Activated naive CD8-positive, alpha-beta T cell treated with anti-CD3 and anti-CD28 coated beads, Interleukin-2, amount 50 U/mL, for 16 hours (primary cell): ENCODE measurements at places on chromosomes 13 and 19.

DNA sequence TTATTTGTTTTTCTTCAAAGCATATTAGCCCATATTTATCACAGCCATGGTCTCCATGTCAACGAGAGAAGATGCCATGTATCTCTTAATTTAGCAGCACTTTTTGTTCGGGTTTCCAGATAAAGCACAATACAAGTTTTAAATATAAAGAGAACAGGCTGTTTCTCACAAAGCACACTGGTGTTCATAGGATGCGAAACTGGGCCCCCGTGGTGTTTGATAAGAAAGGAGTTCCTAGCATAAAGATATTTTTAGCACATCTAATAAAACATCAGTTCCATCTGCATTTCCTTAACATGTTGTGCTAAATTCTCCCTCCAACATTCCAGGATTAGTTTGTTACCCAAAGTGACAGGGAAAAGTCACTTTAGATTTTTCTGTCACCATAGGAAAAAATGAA, 72.4 kb upstream of the EDNRB start:
- DNase-seq: no peak

GRCh38 chr13:74067818-74068217, 66.4 kb downstream of the KLF12 start:
- DNase-seq: no peak

DNA sequence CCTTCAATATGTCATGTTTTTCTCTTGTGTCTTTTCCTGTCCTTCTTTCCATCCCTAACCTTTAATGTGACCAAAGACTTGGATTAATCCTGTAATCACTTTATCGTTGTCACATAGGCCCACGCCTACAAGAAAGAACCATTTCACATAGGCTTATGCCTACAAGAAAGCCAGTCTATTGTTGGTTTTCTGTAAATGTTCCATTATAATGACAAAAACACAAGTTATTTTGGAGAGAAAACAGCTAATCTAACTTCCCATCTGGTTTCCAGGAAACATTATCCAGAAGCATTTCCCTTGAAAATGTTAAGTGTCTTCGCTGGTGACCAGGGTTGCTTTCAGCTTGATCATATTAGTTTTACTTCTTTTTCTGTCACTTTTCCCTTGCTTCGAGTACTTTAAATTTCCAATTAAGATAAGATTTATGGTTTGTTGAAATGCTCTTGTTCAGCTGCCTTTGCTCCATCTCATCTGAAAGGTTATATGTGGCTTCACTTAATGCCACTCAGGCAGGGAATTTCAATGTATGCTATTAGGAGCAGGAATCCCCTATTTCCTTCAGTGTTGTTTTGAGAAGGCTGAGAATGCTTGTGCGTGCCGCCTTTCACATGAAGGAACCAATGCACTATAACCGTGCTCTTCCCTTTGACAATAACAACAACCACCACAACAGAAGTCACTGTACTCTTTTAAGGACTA, 708.2 kb downstream of the EFNB2 start:
- no peak for DNase-seq

DNA sequence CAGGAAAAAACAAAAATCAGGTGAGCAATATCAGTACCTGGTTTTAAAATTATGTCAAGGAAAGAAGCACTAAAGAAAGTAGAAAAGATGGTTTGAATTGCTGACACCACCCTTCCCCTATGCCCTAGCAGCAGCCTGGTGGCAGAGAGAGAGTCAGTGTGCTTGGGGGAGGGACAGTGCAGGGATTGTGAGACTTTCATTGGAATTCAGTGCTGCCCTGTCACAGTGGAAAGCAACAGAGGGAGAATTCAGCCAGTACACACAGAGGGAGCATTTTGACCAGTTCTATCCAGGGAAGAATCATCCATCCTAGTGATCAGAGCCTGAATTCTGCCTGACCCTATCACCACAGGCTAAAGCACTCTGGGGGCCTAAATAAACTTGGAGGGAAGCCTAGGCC, 222.4 kb upstream of the PCDH17 start:
- DNase-seq: no peak

GRCh38 chr19:2283835-2284507, 2.0 kb upstream of the PEAK3 start:
- no peak for DNase-seq

GRCh38 chr19:32317086-32317485, 28.3 kb upstream of the ZNF507 start:
- DNase-seq: no peak

DNA sequence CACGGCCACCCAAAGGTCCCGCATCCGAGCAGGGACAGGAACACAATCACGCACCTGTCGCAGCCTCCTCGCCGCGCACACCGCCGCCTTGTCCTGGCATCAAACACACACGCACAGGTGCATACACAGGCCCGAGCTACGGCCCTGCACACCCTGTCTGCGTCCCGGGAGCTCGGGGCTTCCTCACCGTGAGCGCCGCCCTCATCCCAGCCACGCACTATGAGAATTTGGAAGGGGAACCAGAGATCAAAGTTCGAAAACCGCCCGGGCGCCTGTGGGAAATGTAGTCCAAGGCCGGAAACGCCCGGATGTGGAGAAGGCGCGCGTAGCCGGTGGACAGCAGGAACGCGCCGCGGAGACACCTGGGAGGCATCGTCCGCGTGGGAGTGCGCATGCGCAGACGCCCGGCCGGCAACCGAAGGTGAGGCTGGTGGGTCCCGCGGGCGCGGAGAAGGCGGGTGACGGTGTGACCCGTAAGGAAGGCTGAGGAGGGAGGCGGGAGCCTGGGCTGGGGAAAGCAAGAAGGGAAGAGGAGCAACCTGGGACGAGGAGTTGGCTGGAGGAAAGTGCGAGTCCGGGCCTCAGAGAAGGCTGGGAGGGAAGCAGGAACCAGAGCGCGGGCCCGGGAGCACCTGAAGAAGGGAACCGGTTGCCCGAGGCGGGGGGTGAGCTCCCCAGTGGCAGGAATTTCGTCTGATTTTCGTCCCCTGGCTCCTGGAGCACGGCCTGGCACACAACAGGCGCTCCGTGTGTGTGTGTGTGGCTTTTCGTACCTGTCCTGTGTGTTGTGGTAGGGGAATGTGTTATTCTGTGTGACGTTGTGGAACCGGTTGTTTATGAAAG, at the start of gene ZNF567:
ZNF567 (plus strand) TSS at position 399 of the 843 bp plus-strand sequence. CDS start 7,256 bp downstream, outside the sequence.
- peak; percentile 97 for DNase-seq

- DNase-seq: no peak
These were observed 139.9 kb upstream of the PCDH9 start for GRCh38 chr13:67369895-67370660.

DNA sequence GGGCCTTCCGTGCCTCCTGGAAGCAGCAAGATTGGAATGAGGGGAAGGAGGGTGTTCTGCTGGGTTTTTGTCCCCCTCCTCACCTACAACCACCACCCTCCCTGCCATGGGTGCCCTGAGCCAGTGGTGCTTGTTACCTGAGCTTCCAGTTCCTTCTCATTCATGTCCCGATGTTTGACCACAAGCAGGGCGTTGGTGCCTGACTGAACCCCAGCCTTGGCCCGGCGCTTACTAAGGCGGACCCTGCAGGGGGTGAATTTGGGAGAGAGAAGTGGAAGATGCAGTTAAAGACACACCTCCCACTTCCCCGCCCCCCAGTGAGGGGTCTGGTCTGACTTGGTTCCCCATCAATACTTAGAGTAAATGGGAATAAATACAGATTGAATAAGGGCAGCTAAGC, 4.3 kb downstream of the PAF1 start:
- no peak for DNase-seq

- DNase-seq: no peak
These were observed 1516.2 kb upstream of the PCDH20 start for GRCh38 chr13:62931853-62932252.

GRCh38 chr19:13226983-13227382, 76.8 kb downstream of the IER2 start:
- DNase-seq: no peak

GRCh38 chr13:113495494-113496210, 5.1 kb upstream of the DCUN1D2 start:
- no peak for DNase-seq

DNA sequence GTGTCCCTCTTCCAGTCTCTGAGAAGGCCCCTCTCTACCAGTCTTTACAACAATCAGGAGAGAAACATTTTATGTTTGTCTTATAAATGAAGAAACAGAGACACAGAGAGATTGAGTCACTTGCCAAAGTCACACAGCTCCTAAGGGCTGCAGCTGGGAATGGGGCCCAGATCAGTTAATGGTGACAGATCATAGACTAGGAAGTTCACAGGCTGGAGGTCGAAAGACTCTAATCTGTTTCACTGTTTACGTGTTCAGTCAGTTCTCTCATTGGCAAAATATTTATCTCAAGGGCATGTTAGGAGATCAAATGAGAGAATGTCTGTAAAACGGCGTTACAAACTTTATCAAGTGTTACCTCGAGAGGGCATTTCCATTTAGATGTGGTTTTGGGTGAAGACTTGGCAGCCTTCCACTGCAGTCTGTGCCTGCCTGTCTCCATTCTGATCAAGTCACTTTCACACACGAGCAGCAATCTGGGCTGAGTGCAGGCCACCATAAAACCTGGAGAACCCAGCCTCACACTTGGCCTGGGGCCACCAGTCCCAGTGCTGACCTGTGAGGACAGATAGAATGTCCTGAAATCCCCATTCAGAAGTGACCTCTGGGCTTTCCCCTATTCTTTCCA, 65.1 kb downstream of the SIAH3 start:
- no peak for DNase-seq

DNA sequence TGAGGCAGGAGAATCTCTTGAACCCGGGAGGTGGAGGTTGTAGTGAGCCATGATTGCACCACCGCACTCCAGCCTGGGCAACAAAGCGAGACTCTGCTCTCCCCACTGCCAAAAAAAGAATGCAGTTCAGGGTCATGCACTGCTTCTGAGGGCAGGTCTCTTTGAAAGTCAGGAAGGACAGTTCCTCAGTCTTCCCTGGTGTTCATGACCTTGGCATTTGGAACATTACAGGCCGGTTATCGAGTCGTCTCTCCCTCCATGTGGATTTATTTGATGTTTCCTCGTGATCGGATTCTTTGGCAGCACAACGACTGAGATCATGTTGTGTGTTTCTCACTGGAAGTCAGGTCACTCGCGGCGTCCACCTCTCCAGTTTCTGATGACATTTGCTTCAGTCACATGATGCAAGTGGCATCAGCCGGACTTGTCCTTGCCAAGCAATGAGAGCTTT, 17.2 kb downstream of the FGF21 start:
- no peak for DNase-seq

DNA sequence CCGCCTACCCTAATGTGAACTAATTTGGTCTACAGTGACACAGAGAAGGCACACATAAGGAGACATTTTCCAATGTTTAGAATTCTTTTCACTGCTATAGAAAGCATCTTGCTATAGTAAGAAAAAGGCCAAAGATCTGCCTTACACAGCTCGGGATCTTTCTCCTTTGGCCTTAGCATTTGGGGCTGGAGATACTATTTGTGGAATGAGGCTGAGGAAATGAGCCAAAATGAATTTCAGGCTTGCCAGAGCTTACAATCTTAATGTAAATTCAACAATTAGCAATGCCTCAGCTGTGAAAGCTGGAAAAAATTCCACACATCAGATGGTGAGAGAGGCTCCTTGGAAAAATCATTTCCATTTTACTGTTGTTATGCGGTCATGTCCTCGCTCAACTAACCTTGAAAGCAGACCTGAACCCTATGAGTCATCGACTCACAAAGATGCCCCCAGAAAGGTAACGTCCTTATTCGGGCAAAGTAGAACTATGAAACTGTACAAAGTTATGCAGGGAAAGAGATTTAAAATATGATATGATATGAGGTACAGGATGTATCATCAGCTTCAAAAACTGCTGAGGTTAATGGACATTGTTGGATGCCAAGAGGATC, 324.5 kb upstream of the NBEA start:
- DNase-seq: no peak

GRCh38 chr13:39786091-39786490, 130.6 kb downstream of the COG6 start:
- DNase-seq: no peak

- DNase-seq: no peak
These were observed 97.1 kb downstream of the MBNL2 start for GRCh38 chr13:97319113-97319720.

GRCh38 chr19:12265921-12266704, 28.6 kb downstream of the ZNF44 start:
- DNase-seq: no peak

- no peak for DNase-seq
These were observed 43.6 kb downstream of the SIPA1L3 start for GRCh38 chr19:37950471-37951175.
